ENCODE measurements at places on chromosomes 12 and 14.

DNA sequence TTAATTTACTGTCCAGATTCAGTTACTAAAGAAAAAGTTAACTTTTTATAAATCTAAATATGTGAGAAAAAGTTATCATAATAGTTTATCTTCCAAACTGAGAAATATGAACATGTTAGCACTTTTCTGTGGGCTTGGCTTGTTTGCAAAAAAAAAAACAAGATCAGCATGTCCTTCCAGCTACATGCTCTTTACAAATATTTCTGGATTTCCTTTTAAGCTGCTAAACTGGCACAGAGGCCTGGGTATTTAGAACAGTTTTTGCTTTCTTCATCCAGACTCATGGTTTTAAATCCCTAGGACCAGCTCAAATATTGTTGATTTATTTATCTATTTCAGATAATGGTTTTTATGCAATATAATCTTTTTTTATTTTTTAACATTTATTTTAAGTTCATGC lies 1444.5 kb upstream of the FLRT2 start:
- DNase-seq, result no peak

- no peak for DNase-seq
These were observed 3.3 kb upstream of the TBC1D30 start for GRCh38 chr12:64821116-64821630.

DNA sequence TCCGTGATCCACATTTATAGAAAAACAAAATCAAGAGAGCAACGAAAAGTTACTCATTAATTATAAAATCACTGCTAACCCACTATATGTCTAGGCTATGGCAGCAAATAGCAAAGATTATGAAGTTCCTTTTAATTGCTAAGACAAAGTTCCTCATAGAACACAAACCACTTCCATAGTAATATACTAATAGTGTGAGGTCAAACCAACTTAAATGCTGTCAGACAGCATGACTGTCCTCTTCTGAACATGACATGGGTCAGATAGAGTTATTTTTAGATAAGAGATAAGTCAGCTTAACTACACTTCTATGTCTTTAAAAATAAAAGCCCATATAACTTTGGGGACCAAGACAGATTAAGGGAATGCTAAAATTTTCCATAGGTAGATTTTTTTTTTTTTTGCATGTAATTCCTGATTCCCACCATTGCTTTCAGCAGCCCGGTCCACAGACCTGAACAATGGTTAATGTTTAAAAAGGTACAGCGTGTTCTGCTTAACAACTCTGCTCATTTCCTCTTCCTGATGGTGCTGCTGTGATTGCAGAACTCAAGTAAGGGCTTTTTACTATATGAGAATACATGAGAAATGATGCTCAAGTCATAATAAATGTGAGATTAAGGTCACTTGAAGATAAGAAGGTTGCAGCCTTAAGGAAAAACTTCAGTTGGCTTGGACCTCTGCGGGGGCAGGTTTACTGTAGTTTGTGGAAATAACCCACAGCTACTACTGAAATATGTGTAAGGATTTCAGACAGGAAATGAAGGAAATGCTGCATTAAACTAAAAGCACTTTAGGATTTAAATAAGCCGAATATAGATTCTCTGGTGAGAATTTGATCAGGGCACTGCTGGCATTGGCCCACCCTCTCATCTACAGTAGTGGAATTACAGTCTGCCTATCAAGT lies 37.7 kb upstream of the DUSP6 start:
- DNase-seq, result no peak

GRCh38 chr14:53888535-53889386 lies 67.9 kb downstream of the BMP4 start:
- no peak for DNase-seq

DNA sequence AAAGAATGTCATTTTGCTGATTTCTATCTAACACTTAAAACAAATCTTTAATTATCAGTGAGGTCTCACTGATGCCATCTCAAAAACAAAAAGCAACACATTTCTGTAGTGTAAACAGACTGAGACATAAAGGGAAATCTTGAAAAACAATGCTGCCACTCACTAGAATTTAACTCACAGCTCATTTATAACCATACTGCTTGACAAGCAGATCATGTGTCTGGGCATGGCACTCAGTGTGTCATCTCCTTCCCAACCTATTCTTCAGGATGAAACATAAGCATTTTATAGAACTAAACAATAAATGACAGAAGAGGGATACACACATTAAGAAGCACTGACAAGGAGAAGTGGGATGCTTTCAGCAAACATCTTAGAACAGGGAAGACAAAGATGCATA lies 22.4 kb downstream of the ATF7 start:
- no peak for DNase-seq

Measured in stimulated activated CD8-positive, alpha-beta memory T cell treated with anti-CD3 and anti-CD28 coated beads, Interleukin-15, amount 100 ng/mL, for 1 hour (primary cell).